ENCODE measurements at places on chromosomes 6 and 20.

- no peak for DNase-seq
These were observed 2.8 kb downstream of the PPP1R10 start for GRCh38 chr6:30614044-30614842.

- no peak for DNase-seq
These were observed 122.6 kb downstream of the GPX5 start for GRCh38 chr6:28648035-28648877.

DNA sequence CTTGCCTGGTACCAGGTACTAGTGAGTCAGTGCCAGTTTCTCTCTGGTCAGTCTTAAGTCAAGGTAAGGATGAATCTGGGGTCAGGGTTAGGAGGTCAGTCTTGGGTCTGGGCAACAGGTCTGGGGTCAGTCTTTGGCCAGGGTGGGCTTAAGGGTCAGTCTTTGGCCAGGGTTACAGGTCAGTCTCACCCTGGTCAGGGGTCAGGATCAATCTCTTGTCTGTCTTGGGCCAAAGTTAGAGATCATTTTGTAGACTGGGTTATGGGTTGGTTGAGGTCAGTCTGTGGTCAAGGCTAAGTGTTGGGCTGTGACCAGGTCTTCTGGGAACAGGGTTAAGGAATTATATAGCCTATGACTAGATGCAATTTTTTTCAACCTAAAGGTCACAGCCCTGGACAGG is 12.8 kb upstream of the CAPN11 start:
- DNase-seq: no peak

DNA sequence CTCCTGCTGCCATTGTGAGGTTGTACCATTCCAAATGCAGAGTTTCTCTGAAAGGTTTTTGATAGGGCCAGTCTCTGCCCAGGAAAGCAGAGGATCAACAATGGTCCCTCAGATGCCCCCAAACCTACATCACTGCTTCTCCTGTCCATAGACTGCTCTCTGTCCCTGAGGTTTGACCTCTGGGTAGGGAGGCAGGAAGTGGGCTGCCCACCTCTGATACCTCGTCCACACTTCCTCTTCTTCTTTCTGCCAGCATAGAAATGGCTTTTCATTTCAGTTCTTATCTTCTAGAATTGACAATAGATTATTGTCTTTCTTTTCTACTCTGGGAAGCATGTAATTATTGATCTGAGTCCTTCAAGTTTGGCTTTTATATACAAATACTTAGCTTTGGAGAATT is 170.6 kb downstream of the TRMT11 start:
- DNase-seq: no peak

GRCh38 chr20:17479063-17479657 is 52.0 kb downstream of the BFSP1 start:
- no peak for DNase-seq

GRCh38 chr6:111598181-111598580 is 7.5 kb downstream of the TRAF3IP2 start:
- DNase-seq: no peak

GRCh38 chr6:42340511-42340910 is 111.2 kb downstream of the TRERF1 start:
- DNase-seq: no peak

GRCh38 chr6:109239651-109240321 is 142.5 kb downstream of the CD164 start:
- no peak for DNase-seq

GRCh38 chr6:96157018-96157565 is 141.3 kb downstream of the FUT9 start:
- DNase-seq: no peak

DNA sequence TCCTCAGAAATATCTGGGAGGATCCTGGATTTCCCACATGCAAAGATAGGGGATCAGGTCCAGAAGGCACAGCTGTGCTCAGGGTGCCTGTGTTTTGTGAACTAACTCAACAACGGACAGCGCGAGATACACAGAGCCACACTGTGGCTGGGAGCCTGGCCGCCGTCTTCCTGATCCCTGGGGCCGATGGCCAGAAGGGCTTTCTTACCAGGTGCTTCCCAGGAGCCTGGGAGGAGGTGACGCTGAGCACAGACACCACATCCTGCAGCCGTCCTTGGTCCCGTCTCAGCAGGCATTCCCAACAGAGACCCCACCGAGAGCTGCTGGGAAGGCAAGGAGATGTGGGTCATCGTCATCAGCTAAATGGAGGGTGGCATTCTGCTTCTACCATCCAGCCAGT is 144.6 kb upstream of the AFDN start:
- no peak for DNase-seq

DNA sequence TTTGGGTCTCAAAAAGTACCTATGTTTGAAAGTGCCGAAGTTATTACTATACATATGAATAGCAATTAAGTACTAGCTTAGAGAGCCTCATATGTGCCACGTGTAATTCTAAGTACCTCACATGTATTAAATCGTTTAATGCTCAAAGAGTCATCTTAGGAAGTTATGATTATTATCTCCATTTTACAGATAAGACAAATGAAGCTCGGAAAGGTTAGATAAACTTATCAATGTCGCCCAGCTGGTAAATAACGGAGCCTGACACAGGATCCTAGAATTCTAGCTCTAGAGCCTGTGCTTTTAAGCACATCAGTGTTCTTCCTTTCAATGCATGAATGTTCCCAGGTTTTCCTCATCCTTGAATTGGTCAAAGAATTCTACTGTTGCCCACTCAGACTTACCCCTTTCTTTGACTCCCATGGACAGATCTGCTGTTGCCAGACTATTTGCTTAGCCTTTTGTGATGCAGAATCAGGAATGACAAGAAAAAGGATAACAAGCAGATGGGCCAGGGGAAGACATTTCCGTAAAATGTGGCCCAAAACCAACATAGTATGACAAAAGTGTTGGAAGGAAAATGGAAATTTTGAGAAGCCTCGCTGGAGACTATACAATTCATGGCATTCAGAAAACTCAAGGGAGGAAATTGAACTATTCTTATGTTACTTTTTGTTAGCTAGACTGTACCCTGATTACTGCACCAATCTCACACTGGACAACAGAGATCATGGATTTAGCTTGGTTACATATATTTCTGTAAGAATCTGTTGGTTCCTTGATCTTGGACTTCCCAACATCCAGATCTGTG is 237.1 kb upstream of the CITED2 start:
- DNase-seq: no peak

GRCh38 chr20:37911838-37912281 is 8.9 kb downstream of the VSTM2L start:
- no peak for DNase-seq

DNA sequence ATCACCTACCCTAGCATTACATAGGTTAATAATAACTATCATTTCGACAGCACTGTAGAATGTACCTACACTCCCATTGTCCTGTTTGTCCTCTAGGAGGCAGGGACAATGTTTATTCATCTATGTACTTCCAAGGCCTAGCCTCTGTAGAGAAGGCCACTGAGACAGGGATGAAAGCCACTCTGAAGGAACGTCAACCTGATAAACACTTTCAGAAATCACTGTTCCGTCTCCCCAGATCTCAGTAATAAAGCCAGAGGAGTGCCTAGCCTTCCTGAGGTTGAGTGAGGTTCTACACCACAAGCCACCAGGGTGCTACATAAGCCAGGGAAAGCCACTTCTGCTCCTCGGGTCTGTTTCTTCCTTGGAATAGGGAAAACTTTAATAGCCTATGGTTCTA is 44.8 kb downstream of the POPDC3 start:
- no peak for DNase-seq

- no peak for DNase-seq
These were observed 447.3 kb downstream of the HDGFL1 start for GRCh38 chr6:23016696-23017095.

GRCh38 chr6:69487688-69488087 is 309.1 kb downstream of the LMBRD1 start:
- no peak for DNase-seq

DNA sequence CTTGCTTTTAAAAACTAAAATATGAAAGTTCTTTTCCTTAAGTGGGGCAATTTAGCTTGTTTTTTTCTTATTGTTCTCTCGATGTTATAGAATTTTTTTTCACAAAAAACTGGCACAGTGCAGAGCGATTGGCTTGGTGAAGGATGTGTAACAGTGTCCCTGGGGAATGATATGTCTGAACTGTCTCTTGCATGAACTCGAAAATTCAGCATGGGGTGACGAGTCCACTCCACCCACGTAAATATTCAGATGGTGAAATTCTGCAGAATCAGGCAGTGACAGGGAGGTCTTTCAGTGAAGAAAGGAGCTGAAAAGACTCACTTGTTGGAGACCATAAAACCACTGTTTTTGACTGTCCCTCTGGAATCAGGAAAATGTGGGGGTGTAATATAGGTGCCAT is 505.3 kb downstream of the MMUT start:
- DNase-seq: no peak

DNA sequence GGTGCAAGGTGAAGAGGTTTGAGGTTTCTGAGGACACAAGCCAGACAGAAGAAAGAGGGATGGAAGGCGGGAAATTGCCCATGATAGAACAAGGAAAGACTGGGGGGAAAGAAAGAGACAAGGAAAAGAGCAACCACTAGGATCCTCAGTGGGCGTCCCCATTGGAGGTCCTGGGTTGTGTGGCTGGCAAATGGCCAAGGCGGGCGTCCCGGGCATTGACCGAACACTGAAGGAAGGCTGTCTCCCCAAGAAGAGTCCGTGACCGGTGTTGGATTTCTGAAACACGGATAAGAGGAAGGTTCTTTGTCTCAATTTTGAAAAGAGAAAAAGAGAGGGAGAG is 746.6 kb upstream of the ADGRB3 start:
- DNase-seq: no peak

DNA sequence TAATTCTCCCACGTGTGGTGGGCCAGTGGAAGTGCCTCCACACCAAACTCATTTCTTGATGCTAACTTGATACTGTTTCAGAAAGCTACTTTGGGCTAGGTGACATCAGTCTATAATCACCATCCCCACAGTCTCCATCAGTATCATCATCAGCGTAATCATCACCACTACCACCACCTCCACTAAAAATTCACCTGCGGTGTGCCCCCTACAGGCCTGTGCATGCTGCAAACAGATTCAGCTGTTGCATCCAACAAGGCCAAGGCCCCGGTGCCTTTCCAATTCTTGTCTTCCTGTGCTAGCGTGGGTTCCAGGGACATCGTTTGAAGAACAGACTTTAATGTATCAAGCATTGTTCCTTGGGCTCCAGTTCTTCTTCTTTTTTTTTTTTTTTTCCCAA is 201.3 kb upstream of the EXOC2 start:
- DNase-seq: no peak

- no peak for DNase-seq
These were observed 216.4 kb downstream of the DLL1 start for GRCh38 chr6:170074435-170074834.

GRCh38 chr20:2697768-2698167 is 5.2 kb downstream of the EBF4 start:
- DNase-seq: no peak

DNA sequence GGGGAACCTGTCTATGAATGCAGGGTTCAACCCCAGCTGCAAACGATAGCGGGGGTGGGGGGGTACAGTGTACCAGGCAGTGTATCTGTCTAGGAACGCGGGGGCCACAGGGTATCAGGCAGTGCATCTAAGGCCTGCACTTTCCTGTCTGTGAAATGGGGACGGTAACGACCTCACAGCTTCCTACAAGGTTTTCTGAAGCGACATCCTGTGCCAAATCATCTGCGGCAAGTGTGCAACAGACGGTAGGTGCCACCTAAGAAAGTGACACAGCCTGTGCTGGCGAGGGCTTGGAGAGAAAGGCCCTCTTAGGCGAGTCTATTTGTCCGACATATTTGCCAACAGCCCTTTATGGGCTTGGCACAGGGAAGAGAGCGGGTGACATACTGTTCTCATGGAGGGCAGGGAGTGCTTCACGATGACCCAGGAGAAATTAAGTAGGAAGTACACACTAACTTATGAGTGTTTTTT is 3.8 kb downstream of the DIDO1 start:
- DNase-seq: no peak

DNA sequence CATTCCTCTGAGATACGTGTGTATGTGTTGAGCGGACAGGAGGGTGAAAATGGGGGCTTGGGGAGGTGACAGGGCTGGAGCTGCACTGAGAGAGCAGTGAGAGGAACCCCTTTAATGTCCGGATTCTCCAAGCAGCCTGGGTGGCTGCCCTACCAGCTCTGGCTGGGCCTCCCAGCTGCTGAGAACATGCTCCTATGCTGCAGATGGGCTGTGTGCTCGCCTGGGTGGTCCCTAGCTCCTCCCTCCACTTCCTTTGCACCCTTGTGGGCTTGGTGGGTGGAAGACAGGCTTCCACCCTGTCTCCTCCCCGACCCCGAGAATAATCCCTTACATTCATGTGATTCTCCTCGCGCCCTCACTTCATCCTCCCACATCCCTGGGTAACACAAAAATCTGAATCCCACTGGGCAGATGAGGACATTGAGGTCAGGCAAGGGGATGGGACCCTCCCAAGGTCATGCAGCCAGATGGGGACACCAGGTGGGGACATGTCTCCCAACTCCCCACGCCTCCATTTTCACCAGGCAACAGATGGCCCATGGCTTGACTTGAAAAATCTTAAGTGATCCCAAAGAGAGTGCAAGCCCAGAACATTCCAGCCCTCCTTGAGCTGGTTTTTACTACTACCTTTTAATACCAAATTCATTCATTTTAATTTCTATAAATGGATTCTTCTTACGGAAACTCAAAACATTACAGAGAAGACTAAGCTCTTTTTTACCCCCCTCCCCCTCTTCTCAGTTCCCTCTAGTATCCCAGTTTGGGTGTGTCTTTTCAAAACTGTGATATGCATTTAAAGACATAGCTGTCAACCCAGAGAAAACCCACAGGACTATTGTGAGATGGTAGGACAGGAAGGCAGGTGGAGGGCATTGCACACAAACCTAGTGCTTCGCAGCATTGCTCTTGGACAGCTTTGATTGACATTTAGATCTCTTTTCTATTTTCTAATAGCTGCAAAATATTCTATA is 5.0 kb upstream of the PDRG1 start:
- DNase-seq: no peak

- DNase-seq: no peak
These were observed 16.8 kb downstream of the LINC00237 start for GRCh38 chr20:21089391-21089790.

DNA sequence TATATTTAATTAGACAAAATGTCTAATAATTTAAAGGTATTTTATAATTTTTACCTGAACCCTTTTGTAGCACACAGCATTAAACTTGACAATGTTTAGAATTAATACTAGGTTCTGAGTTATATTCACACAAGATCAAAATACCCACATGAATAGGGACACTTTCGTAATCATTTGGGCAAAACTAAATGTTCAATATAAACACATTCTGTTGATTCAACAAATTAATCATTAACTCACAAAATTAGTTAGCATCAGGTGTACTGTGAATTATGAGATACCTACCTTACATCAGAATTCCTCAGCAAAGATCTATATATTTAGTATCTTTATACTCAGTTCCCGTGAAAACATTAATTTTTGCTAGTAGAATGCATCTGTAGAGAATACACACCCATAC is 481.5 kb upstream of the MANEA start:
- no peak for DNase-seq

GRCh38 chr6:121157906-121158305 is 176.4 kb downstream of the TBC1D32 start:
- no peak for DNase-seq

- DNase-seq: no peak
These were observed 71.1 kb downstream of the KCNB1 start for GRCh38 chr20:49411221-49411925.

- no peak for DNase-seq
These were observed 121.6 kb downstream of the QRSL1 start for GRCh38 chr6:106750946-106751345.

GRCh38 chr6:25750906-25751305 is 3.6 kb upstream of the SLC17A4 start:
- no peak for DNase-seq

- DNase-seq: no peak
These were observed 144.9 kb downstream of the TRMT11 start for GRCh38 chr6:126131246-126131645.

GRCh38 chr6:16060039-16060438 is 68.8 kb upstream of the MYLIP start:
- DNase-seq: no peak

All from stimulated activated CD8-positive, alpha-beta memory T cell treated with anti-CD3 and anti-CD28 coated beads, Interleukin-7, amount 100 ng/mL, for 1 hour (primary cell).